CMK (cell line): ENCODE measurements at places on chromosomes 13 and 19.

DNA sequence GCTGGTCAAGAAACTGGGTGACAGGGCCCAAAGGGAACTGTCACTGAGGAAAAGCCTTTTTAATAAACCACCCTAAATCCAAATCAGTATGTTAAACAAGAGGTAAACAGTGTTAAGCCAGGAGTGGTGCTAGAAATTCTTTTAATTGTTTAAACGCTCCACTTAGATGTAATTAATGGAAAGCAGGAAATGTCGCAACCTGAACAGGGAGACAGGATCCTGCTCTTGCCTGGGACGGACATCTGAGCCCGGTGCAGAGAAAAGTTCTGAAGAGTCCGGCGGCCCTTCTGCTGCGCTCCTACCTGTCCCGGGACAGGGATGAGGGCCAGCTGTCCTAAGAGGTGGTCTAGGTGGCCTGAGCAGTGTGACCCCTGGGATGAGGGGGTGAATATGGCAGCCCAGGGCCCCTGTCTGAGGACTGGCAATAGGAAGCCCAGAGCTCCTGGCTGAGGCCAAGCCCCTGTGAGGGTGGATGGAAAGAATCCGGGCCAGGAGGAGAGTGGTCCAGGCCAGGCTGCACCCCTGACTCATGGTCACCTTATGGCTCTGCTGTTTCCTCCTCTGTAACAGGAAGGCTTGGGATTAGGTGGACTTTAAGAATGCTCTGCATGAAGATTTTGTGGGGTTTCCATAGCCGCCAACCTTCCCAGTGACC is 112.8 kb upstream of the GJB6 start:
- no peak for DNase-seq

- no peak for DNase-seq
Observed at GRCh38 chr13:93398167-93399035, 171.8 kb downstream of the GPC6 start.

DNA sequence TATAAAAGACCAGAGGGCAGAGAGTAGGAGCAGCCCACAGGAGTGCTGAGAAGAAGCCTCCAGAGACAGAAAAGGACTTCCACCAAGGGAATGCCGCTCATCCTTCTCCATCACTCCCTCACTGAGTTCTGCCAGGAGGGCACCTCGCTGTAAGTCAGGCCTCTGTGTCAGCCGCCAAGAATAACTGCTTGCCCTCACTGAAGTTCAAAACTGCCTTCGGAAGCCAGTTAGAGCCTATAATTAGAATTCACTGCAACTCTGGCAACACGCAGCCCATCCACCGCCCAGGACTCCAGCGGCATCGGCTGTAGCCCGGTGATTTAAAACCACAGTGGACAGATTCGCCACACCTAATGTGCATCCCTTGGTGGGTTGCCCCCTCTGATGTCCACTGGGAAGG is 281.8 kb upstream of the ZNF507 start:
- no peak for DNase-seq

- no peak for DNase-seq
Observed at GRCh38 chr19:35351411-35352176, 3.9 kb downstream of the FFAR1 start.

- no peak for DNase-seq
Observed at GRCh38 chr19:38039966-38040365, 133.0 kb downstream of the SIPA1L3 start.

DNA sequence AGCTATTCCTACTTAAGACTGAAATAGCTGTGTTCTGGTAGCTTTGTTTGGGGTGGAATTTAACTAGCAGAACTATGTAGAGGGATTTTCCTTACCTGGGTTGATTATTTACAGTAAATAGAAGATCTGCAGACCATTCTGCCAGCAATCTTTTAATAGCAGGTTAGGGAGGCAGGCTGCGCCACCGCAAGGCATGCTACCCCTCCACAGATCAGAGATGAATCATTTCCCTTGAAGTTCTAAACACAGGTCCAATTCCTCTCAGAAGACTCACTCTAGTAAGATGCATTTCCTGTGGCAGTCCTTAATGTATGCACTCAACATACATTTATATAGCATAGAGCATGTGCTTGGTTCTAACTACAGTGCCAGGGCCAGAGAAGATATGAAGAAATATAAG is 109.0 kb downstream of the TNFRSF19 start:
- no peak for DNase-seq

DNA sequence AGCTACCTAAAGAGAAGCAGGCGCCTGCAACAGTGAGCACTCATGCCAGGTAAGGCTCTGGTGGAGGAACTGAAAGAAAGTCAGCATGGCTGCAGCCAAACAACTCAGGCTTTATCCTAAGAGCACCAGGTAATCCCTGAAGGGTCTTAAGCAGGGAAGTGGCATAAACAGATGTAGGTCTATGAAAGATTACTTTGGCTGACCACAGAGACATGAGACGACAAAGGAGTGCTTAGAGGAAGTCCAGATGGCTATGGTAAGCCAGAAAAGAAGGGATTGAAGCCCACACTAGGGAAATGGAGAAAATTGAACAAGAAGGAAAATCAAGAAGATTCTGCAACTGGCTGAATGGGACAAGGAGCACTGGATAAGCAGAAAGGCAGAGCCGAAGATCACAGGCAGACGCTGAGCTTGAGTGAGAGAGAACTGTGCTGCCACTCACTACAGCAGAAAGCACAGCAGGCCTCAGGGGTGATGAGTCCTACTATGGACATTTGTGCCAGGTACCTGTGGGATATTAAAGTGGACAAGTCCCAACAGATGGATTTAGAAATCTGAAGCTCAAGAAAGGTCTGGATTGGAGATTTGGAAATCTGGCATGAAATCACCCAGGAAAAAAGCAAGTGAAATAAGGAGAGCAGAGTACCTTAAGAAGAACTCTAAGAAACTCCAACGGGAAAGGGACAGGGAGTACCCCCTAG is 4.2 kb downstream of the RCBTB1 start:
- DNase-seq: peak; percentile 39
